Posterior cingulate gyrus (tissue), 11 donors: ENCODE measurements at places on chromosomes 12 and 14.

GRCh38 chr14:50821510-50822464, 9.2 kb downstream of the NIN start:
- no peak for DNase-seq

DNA sequence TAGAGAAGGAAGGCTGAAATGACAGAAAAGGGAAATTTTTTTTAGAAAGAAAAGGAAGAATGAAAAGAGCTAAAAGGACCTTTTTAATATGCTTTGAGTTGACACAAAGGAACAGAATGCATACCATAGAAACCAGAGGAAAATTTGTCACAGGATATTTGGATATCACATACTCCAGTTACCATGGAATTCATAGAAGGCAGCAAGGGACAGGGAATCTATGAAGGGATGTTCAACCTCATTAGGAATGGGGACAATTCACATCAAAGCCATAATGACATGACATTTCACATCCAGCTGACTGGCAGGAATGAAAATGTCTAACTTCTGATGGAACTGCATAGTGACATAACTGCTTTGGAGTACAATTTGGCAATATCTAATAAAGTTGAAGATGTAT, 469.4 kb downstream of the CCER1 start:
- DNase-seq, result no peak

- no peak for DNase-seq
Observed at GRCh38 chr12:115008929-115009328, 325.0 kb upstream of the TBX3 start.

DNA sequence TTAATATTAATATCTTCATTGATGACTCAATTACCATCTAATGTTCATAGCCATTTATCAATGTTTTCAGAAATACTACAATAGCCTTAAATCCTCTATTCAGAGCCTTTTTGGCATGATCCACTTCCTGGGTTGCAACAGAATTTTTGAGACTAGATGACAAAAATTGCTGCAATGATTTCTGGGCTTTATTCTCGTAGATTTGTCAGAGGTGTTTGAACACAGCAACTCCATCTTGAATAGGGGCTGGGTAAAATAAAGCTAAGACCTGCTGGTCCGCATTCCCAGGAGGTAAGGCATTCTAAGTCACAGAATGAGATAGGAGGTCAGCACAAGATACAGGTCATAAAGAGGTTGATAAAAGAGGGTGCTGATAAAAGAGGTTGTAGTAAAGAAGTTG, 165.8 kb upstream of the CNOT2 start:
- no peak for DNase-seq

DNA sequence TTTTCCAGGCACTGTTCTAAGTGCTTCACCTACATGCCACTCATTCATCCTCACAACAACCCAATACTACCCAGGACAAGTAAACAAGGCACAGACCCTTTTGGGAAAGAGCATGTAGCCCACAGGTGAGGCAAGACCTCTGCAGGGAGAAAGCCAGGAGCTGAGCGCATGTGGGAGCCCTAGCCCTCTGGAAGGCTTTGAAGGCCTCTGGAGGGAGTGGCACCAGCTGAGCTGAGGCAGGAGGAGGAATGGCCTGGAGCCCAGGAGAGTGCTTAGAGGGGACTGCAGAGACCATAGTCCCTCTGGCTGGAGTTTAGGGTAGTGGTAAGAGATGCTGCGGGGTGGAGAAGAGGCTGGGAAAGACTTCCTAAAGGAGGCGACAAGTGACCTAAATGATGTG, 516.5 kb downstream of the FUT8 start:
- no peak for DNase-seq

DNA sequence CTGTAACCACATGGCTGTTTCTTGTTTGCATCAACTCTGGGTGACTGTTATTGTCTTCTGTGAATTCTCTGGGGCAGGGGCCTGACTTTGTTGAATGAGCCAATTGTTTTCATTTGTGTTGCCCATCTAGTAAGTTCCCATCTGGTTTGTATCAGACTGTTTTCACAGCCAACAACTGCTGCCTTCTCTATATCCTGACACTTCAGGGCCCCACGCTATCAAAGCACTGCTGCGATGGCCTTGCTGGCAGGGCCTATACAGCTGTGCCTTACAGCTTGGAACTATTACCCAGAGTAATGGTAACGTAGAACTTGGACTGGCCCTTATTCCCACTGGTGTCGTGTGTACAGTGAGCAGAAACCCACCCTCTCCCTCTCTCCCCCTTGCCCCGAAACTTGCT, 104.3 kb upstream of the DACT1 start:
- DNase-seq, result peak; percentile 16

DNA sequence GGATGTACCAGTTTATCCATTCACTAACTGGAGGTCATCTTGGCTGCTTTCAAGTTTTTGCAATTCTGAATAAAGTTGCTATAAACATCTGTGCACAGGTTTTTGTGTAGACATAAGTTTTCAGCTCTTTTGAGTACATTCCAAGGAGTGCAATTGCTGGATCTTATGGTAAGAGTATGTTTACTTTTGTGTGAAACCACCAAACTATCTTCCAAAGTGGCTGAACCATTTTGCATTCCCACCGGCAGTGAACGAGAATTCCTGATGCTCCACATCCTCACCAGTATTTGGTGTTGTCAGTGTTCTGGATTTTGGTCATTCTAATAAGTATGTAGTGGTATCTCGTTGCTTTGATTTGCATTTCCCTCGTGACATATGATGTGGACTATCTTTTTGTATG, 150.5 kb upstream of the BCL2L14 start:
- no peak for DNase-seq

DNA sequence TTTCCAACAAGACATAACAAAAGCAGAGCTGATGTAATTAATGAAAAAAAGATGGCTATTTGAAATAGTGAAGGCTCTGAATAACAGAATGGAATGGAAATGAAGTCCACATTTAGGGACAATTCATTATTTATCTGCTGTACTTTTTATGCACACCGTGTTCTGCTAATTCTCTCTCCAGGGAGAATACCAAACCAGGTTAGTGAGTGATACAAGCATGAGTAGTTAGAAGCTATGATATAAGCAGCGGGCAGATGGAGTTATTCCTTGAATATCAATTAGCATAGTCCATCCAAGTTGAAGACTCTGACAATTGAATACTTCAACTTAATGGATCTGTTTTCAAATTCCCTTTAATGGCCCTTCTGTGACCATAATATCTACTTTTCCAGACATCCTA, 162.1 kb upstream of the TMTC2 start:
- DNase-seq, result no peak

- DNase-seq, result no peak
Observed at GRCh38 chr12:1204581-1205121, 213.6 kb downstream of the ERC1 start.

DNA sequence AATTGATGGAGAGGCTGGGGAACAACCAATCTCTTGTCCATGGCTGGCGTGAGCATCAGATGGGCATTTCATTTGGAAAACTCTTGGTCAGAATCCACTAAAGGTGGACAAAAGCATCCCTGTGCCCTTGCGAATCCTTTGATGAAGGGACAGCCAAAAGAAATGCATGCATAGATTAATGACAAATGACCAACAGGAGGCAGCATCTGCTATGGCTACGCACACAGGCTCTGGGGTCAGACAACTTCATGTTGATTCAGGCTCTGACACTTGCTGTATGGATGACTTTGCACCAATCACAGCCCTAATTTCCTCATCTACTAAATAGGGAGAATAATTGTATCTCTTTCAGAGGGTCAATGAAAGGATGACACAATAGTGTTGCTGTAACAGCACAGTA, 117.5 kb downstream of the ASCL4 start:
- DNase-seq, result no peak

DNA sequence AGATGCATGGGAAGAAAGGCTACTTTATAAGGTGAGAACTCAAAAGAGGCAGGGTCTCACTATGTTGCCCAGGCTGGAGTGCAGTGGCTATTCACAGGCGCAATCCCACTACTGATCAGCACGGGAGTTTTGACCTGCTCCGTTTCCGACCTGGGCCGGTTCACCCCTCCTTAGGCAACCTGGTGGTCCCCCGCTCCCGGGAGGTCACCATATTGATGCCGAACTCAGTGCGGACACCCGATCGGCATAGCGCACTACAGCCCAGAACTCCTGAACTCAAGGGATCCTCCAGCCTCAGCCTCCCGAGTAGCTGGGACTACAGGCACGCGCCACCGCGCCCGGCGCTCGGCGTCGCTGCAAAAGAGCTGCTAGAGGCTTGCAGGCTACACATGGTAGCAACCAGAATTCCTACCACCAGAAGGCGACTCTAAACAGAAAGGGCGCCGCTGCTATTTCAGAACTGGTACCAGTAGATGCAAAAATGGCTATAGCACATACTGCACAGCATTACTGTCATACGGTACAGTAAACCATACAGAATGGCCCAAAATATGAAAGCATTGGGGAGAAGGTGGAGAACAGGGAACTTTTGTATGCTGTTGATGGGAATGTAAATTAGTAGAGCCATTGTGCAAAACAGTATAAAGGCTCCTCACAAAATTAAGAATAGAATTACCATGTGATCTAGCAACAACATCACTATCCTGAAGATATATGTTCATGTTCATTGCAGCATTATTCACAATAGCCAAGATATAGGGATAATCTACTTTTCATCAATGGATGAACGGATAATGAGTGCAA, 1.2 kb upstream of the NEMF start:
- DNase-seq, result peak; percentile 44

DNA sequence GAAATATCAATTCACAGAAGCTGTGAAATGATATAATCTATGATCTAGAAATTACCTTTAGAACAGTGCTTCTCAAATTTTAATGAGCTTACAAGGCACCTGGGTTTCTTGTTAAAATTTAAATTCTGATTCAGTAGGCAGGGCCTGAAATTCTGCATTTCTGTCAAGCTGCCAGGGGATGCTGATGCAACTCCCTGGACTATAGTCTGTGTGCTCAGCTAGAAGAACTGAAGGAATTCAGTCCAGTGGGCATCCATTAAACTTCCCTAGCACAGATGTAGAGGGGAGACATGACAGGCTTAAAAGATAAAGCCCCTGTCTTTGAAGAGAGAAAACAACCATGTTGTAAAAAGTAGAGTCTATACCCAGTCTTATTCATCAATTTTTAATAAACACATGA, 441.8 kb downstream of the TMTC2 start:
- no peak for DNase-seq

GRCh38 chr12:56086096-56086495, 6.1 kb downstream of the ERBB3 start:
- no peak for DNase-seq

DNA sequence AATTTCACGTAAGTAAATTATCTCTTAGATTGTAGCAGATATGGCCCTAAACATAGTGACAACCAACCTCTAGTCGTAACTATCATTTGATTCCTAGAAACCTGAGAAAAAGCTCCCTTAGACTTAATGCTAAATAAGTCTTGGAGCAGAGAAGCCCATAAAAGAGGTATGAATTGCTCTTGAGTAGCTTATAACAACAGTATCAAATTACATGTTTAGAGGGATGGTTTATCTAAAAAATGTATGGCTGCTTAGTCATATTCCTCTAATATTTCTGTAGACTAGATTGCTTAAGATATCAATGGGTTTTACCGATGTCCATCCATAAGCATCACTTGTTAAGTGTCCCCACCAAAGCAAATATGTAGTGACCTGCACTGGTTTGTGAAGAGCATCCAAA, 259.7 kb downstream of the NELL2 start:
- DNase-seq, result no peak

GRCh38 chr14:61434311-61434710, 112.9 kb downstream of the PRKCH start:
- DNase-seq, result no peak

DNA sequence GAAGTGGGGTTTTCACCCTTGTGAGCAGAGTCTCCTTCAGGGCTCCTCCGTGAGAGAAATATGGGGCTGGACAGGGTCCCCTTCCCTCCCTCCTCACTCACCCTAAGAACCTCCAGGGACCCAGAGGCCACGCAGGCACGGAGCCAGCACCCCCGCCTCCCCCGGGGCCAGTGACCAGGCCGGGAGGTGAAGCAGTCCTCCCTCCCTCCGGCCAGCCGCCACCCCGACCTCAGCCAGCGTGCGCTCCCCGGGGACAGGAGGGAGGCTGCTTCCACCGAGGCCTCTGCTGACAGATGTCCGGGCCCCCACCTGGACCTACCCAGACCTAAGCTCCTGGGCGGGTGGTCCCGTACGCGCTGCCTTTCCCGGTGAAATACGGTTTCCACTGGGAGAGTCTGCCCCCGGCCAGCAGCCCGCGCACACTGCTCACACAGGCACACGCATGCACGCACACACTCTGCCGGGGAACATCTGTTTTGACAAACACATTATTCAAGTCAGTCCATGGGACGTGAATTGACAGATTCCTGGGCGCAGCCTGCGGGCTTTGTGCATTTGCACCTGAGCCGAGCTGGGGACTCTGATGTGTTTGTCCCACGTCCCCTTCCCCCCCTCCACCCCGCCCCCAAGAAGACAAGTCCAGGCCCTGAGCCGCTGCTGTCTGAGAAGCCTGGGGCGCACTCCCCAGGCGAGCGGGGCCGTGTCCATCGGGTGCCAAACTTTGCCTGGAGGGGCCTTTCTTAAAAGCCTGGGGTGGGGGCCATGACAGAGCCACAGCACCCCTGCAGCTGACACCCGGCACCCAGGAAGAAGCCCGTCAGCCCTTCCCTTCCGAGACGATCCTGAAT, 725 bp downstream of the RIMBP2 start:
- DNase-seq, result peak; percentile 82

DNA sequence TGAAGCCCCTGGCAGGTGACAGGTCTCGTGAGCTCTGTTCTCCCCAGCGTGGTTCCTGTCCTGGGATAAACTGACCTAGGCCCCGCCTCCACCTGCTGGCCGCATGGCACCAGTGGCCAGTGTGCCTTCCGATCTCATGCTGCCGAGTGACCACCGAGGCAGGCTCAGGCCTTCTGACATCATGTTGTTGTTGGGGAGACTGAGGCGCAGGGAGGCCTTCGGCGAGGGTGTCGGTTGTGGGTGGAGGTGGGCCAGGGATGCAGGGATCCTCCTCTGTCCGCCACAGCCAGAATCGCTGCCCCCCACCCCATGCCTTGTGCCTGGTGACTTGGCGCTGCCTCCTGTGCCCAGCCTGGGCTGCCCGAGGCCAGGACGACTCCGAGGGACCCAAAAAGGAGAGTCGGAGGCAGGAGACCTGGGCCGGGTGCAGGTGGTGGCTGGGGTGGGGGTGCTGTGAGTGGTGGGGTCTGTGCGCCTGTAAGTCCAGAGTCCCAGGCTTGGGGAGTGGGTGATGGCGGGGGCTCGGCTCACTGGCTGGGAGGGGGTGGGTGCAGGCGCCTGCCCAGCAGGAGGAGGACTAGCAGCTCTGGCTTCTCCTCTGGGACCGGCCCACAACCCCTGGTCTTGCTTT, 24.3 kb downstream of the ASPG start:
- DNase-seq, result peak; percentile 5

DNA sequence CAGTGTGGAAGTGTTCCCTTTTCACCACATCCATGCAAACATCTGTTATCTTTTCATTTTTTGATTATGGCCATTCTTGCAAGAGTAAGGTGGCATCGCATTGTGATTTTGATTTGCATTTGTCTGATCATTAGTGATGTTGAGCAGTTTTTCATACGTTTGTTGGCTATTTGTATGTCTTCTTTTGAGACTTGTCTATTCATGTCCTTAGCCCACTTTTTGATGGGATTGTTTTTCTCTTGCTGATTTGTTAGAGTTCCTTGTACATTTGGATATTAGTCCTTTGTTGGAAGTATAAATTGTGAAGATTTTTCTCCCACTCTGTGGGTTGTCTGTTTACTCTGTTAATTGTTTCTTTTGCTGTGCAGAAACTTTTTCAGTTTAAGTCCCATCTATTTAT, 244.5 kb upstream of the PRICKLE1 start:
- no peak for DNase-seq
